ENCODE measurements at places on chromosomes 2 and 18. TPM values are rescaled to one million over a fixed set of nuclear protein-coding genes. Genes with fewer than 3 reads are reported as not detected.
A peak's percentile ranks its signal among the peaks of the same experiment; 100 is the strongest.

DNA sequence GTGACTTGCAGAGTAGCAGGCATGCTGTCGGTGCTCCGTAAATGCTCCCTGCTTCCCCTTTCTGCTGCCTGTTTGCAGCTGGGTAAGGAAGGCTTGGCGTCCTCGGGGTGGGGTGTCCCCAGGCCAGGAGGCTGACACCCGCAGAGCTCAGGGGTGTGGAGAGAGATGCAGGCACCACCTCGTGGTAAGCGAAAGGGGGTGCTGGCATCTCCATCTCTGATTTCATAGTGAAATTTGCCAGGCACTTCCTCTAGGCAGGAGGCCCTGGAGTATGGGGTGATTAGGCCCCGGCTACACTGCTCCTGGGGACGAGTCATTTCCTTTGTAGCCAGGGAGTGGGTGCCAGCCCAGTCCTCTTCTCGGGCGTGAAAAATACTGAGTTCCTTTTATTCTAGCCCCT is 160.4 kb downstream of the KLHL29 start:
- no peak for DNase-seq

GLI2 gene
- 7.6 TPM for total RNA-seq

DNA sequence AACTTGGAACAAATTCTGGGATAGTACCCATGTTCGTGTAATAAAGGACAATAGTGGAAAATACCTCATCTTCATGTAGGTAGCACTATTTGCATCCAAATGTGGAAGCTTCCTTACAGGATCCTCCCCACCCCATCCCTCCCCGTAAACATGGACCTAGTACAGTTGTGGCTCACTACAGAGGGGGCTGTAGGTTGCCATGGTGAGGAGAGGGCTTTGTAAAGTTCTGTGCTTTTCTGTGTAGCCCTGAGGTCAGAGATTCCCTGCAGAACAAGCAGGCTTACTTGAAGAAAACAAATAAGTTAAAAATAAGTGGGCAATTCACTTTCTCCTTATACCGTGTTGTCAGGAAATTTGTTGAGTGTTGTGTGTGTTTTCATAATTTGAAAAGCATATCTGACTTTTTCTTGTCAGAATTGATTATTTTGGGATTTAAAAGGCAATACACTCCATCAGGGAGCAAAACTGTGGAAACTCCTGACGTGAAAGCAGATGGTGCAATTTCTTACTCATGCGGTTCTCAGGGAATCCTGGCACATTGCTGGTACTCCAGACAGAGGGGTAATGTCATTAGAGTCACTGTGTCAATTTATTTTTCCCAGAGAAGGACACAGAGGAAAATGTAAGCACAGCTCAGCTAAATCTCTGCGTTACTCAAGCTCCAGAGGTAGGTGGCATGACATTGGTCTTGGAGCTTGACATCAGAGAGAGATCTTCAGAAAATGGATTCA is 174.2 kb upstream of the LHCGR start:
- DNase-seq = no peak

DNA sequence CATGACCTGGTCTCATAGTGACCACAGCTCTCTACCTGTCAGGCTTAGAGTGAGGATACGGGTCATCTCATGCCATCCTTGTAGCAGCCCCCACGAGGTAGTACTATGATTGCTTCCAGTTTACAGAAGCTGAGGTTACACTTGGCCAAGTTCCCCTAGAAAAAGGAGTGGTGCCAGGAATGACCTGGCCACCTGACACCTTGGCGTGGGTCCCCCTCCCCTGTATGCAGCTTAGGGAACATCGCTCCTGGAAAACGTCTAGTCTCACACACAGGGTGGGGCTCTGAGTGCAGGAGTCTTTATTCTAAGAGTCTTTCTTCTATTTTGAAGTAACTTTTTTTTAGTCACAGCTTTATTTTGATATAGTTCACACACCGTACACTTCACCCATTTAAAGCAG is 14.8 kb downstream of the NPPC start:
- no peak for DNase-seq

DGKD gene
- total RNA-seq = 6.5 TPM

DNA sequence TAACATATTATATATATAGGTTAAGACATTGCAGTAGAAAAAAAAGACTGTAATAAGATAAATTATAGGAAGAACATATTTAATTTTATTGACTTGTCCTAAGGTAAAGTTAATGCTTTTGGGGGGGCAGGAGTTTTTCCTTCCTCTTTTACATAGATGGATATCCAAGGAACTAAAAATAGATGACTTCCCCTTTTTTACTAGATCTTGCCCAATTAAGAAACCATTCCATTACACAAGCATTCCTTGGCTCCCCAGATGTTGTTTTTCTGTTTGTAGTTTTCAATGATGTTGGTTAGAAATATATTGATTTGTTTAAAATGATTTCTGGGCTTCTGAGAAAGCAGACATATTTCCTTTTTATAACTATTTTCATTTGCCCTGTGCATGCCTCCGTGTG is 22.4 kb upstream of the PMAIP1 start:
- no peak for DNase-seq

NT5C1B gene
- total RNA-seq = not detected

GRCh38 chr2:240125742-240126141 is 10.4 kb downstream of the COPS9 start:
- no peak for DNase-seq

CLEC4F gene
- total RNA-seq = not detected

DNA sequence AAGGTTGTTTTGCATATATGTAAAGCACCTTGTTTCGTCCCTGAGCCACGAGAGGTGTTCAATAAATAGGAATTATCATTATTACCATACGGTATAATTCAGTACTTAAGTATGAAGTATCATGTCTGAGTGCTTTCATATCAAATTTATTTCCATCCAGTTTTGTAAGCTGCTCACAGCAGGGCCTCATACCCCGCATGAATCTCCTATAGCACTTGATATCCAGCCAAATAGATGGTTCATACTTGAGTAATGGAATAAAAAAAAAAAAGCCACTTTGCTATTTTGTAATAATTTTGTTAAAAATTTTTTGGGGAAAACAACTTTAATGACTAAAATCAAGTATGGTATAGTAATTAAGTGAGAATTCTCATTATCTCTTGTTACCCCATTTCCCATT is 160.8 kb upstream of the NOSTRIN start:
- DNase-seq = no peak

DNA sequence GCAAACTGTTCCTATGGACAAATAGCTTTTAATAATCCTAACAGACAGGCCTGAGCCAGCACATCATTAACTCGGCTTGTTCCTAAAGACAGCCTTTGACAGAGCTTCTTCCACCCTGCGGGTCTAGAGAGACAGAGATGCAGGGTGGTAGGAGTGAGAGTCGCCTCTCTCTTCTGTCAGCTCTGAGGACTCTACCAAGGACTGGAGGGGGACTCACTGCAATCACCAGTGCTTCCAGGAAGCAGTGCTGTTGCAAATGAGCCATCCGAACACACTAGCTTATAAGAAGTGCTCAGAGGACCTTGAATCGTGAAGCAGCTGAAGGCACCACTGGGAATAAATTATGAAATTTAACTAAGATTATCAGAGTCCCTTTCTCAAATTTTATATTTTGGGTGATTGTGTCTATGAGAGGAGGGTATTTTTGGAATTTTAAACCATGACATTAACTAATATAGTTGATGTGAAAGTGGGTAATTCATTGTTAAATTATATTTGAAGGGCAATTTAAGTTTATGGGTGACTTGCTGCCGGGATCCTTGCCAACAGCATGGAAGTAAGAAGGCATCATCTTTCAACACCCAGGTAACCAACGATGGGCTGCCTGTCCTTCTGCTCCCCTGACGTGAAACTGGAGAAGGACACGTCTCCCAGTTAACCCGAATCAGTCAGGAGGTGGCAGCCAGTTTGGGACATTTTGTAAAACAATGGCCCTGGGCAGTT is 43.6 kb upstream of the PXDN start:
- no peak for DNase-seq

- DNase-seq = no peak
Measured at GRCh38 chr18:78643981-78644380, 335.6 kb upstream of the SALL3 start.

GRCh38 chr2:21763501-21763900 is 639.7 kb downstream of the TDRD15 start:
- DNase-seq = no peak

OR6B2 gene
- 2.8 TPM for total RNA-seq

- DNase-seq = no peak
Measured at GRCh38 chr2:112714331-112714730, 6.5 kb upstream of the NT5DC4 start.

DNA sequence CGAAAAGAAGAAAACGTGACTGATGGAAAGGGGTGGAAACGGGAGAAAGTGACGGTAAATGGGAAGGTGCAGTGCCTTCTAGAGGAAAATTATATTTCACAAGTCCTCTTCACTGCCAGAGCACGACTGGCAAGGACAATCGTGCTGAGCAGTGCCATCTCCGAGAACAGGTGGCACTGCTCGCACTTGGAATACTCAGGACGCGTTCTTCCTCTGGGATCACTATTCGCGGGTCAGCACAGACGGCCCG is 364 bp downstream of the STAT1 start:
- no peak for DNase-seq

GRCh38 chr18:26536032-26536431 is 12.3 kb downstream of the KCTD1 start:
- DNase-seq = no peak

MSH2 gene
- 8.2 TPM for total RNA-seq

TMEM169 gene
- total RNA-seq = 2.7 TPM

- no peak for DNase-seq
Measured at GRCh38 chr2:24354957-24355356, 5.4 kb downstream of the ITSN2 start.

MC5R gene
- not detected for total RNA-seq

DNA sequence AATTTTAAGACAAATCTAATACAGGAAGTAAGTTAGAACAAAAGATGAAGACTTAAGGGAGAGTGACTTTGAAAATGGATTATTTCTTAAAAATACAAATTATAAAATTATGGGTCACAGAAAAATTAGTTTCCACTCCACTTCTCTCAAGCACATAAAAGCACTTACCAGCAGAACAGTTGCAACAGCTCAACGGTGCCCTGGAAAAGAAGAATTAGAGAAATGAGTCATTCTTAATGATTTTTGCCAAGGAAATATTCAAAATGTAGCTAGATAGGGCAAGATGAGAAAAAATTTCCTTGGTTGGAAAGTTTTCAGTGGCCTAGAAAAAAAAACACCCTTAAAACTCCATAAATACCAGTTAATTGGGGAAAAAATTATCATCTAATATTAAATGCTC is 2185.6 kb upstream of the CELF4 start:
- DNase-seq = no peak

DNA sequence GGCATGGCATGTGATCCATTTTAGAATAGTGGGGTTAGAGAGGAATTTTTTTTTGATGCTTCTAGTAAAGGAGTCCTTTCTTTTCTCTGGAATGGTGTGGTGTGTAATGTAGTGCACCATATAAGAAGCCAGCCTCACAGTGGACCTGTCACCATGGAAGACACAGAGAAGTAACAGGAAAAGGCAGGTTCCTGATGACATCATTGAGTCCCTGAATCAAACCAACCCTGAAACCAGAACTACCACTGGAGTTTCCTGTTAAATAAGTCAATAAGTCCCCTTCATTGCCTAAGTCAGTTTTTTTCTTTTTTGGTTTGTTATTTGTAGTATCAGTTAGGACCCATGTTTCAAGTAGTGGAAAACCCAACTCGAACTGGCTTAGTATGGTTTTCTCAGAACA is 11.9 kb downstream of the ADCYAP1 start:
- no peak for DNase-seq

- no peak for DNase-seq
Measured at GRCh38 chr2:80529466-80530165, 225.1 kb upstream of the LRRTM1 start.

DNA sequence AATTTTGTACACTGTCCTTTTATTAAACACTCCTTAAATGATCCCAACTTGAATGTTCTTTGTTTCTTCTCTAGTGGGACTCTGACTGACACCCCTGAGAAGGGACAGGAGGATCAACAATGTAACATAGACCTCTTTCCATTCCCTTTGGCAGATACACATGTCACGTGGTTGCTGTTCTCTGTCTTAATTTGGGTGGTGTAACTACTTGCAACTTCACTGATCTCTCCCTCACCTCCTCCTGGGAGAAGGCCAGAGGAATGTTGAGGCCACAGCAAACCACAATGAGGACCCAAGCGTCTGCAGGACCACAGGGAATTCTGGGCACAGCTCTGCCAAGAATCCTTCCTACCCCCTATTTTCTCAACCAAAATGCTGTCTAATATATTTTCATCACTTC is 205.6 kb downstream of the RTP5 start:
- peak; percentile 44 for DNase-seq

PRSS56 gene
- not detected for total RNA-seq

DNA sequence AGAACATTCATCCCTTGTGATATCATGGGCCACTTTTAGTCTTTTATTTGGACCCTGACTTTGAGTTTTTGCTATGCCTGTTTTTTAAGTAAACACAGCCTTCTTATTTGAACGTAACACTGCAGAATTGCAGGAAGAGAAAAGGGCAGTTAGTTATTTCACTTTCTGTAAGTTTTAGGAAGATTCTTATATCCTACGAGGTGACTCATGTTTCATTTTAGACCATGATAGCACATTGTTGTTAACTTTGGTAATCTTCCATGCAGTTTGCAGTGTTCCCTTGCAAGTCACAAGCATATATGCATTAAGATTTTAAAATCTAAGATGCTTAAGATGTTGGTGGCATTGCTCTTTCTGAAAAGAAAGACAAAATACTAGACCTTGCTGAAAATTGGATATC is 128.6 kb upstream of the EPC2 start:
- DNase-seq = no peak

DNA sequence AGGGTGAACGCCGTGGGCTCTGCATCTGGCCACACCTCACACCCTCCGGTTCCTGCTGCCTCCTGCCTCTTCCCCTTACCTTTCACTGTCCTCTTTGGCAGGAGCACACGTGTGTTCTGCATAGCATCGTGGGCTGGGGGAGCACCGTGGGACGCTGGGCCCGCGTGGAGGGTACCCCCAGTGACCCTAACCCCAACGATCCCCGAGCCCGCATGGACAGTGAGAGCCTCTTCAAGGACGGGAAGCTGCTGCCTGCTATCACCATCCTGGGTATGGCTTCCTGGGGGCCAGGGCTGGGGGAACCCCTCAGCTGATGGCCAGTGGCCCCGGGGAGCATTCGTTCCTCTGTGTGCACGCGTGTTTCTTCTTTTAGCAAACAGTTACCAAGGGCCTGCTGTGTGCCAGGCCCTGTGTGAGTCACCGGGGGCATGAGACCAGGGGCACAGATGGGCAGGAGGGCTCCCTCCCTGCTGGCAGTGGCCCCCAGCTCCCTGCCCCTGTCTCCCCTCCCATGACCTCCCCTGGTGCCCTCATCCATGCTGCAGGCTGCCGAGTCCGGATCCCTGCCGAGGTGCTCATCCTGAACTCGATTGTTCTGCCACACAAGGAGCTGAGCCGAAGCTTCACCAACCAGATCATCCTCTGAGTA is 7.6 kb downstream of the GMPPA start:
- no peak for DNase-seq

GRCh38 chr18:31666055-31666454 is 18.3 kb downstream of the B4GALT6 start:
- DNase-seq = no peak

DNA sequence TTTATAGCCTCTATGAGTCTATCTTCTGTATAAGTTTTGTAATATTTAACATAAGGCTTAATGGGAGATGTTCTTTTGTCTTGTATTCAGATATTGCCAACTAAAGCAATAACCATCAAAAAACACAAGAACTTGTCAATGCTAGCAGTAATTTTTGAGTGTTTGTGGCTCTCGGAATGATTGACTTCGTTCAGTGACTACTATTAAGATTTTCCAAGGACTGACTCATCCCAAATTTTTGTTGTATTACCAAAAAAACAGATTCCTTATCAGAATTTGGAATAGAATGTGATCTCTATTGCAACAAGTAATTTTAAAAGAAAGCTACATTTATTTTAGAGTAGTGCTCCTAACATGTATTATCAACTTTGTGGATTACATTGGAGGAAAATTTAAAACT is 8.1 kb downstream of the NABP1 start:
- no peak for DNase-seq
